ENCODE measurements at places on chromosomes 6 and 20.

- DNase-seq, result no peak
These were observed 115.9 kb upstream of the BCLAF1 start for GRCh38 chr6:136405420-136406029.

- peak; percentile 69 for DNase-seq
These were observed 757 bp downstream of the RAET1E start for GRCh38 chr6:149897015-149897697.

GRCh38 chr6:44733868-44734267 lies 346.4 kb downstream of the CDC5L start:
- no peak for DNase-seq

DNA sequence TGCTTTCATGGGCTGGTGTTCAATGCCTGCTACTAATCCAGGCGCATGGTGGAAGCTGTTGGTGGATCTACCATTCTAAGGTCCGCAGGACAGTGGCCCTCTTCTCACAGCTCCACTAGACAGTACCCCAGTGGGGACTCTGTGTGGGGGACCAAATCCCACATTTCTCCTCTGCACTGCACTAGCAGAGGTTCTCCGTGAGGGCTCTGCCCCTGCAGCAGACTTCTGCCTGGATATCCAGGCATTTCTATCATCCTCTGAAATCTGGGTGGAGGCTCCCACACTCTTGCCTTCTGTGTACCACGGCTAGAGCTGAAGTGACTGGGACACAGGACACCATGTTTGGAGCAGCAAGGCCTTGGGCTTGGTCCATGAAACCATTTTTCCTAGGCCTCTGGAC lies 134.1 kb upstream of the C6orf118 start:
- no peak for DNase-seq

DNA sequence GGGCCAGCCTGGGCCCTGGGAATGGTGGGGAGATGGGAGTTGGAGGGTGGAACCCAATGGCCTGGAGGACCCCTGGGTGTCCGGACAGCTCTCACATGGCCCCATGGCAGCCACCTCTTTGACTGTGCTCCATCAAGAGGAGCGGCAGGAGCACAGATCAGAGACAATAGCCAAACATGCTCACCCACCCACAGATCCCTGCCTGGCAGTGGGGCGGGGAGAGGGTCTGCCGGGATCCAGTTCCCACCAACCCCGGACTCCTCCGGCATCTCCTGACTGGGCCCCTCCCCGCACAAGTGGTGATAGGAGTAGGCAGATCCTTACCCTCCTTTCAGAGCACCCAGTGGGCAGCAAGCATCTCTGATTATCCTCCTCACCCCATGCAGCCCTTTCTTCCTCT lies 31.9 kb upstream of the MRPS18A start:
- peak; percentile 73 for DNase-seq

- no peak for DNase-seq
These were observed 534.8 kb downstream of the BMP2 start for GRCh38 chr20:7302250-7302649.

GRCh38 chr6:31462026-31462963 lies 35.6 kb upstream of the MICB start:
- no peak for DNase-seq

GRCh38 chr6:89501222-89501621 lies 68.3 kb downstream of the ANKRD6 start:
- DNase-seq, result no peak

GRCh38 chr6:48613231-48613949 lies 502.4 kb upstream of the PTCHD4 start:
- DNase-seq, result no peak

DNA sequence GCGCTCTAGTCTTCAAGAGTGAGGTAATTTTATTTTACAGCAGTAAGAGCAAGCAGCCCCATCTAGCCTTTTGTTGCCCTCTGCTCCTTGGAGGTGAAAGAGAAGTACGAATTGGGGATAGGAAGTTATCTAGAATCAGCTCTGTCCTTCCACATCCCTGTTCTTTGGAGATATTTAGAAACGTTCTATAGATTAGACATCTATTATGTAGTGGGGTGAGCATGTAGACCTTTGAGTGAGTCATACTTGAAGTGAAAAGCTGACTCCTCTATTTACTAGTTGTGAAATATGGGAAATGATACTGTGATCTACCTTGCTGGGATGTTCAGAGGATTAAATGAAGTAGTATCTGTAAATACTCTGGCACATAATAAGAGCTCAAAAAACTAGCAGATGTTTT lies 36.0 kb upstream of the SLC35D3 start:
- no peak for DNase-seq

- DNase-seq, result peak; percentile 57
These were observed 5.7 kb downstream of the EBF4 start for GRCh38 chr20:2698186-2698817.

GRCh38 chr20:17896771-17897369 lies 71.7 kb downstream of the SNX5 start:
- no peak for DNase-seq

DNA sequence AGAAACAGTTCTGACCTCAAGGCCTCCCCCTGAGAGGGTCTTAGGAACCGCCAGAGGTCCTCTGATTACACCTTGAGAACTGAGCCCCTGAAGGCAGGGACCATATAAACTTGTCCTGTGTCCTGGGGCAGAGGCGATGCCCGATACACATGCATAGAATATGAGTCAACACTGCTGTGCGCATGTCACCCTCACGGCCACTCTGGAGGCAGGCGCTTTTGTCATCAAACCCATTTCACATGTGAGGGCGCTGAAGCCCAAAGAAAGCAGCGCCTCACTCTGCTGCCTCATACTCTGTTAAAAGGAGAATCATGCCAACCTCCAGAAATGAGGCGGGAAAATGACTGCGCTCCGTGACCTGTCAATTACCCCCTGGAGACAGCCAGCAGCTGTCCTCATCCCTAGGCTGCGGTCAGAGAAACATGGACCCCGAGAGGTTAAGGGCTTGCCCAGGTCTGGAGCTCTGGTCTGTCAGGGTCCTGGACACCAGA lies 158.3 kb downstream of the GRM4 start:
- DNase-seq, result peak; percentile 39

- DNase-seq, result no peak
These were observed 182.6 kb downstream of the CDKAL1 start for GRCh38 chr6:20716865-20717264.

GRCh38 chr20:4885877-4886276 lies 115.4 kb downstream of the SLC23A2 start:
- DNase-seq, result no peak

DNA sequence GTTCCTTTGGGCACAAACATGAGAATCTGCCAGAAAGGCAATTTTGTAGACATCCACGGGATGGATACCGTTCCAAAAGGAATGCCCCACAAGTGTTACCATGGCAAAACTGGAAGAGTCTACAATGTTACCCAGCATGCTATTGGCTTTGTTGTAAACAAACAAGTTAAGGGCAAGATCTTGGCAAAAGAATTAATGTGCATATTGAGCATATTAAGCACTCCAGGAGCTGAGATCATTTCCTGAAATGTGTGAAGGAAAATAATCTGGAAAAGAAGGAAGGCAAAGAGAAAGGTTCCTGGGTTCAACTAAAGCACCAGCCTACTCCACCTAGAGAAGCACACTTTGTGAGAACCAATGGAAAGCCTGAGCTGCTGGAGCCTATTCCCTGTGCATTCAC lies 103.9 kb upstream of the ARG1 start:
- DNase-seq, result no peak

- DNase-seq, result peak; percentile 98
These were observed at the start of gene AGPAT1 for GRCh38 chr6:32175711-32176475. Gene AGPAT1 (minus strand): TSS chr6:32176084. CDS start chr6:32171496, 4,588 bp downstream.

DNA sequence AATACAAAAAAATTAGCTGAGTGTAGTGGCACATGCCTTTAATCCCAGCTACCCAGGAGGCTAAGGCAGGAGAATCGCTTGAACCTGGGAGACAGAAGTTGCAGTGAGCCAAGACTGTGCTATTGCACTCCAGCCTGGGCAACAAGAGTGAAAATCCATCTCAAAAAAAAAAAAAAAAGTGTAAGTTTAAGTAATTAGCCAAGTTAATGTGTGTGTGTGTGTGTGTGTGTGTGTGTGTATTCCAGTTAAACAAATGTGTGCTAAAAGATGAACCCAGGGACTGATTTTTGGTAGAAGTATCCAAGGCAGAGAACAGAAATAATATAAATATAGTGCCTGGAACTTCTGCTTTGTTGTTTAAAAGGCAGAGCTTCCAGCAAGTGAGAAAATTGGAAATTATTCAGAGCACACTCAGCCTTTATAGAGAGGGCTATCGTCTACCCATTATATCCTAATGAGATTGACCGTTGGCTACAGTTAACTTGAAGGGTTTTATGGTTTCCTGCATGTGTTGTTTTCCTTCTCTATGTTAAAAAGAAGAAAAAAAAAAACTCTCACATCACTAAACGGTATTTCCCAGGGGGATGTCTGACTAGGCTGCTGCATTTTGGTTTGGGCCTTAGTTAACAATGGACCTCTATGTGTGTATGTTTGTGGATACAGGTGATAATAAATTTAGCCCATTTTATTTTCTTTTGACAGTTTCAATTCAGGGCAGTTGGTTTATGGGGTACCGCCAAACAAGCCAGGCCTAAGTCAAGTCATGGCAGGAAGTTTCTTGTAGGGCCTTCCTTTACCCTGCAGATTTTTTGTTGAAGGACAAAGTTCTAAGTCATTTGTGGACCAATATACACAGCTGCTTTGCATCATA lies 9.8 kb downstream of the SOX4 start:
- DNase-seq, result no peak

DNA sequence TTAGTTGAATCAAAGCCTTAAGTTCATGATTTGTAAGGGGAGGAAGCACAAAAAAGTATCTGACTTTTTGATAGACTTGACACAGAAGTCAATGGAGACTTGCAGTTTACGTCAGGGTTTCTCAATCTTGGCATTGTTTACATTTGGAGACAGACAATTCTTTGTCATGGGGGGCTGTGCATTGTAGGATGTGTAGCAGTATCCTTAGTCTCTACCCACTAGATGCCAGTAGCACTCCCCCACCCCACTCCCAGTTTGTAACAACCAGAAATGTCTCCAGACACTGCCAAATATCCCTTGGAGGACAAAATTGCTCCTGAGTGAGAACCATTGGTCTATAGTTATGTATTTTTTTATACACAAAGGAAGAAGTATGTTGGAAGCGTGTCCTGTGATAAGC lies 434.1 kb downstream of the RFPL4B start:
- no peak for DNase-seq

DNA sequence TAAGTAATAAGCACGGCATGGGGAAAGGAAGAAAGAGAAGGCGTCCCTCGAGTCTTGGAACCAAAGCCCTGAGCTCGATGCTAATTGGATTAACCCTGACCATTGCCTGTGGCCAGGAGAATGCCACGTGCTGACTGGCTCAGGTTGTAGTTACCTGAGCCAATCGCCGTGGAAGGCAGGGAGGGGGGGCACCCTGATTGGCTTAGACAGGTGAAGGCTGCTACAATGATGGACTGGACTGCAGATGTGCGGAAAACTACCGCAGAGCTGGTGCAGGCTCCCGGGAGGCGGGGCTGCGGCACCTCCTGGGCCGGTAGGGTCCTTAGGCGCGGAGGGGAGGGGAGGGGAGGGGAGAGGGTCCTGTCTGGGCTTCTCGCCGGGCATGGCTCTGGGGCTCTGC lies 121.3 kb downstream of the TFAP2C start:
- no peak for DNase-seq

DNA sequence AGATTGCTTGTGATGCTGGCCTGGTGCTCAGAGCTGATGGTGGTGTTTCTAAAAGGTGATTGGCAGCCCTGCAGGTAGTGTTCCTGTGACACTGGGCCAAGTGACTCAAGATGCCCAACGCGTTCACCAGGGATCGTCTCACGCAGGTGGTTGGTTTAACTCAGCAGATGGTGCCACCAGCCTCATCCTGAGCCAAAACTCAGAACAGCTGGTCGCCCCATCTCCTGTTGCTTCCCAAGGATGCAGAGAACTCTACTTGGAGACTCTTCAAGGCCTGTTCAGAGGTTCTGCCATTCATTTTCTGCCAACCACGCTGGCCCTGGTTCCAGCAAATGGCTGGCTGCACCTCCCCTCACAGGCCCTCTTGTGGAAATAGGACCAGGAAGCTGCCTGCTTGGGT lies 394.4 kb downstream of the CDH26 start:
- no peak for DNase-seq

GRCh38 chr6:55875400-55875799 lies at the start of gene BMP5:
Gene BMP5 (minus strand): TSS chr6:55875590. CDS start chr6:55874865, 725 bp downstream.
- no peak for DNase-seq

DNA sequence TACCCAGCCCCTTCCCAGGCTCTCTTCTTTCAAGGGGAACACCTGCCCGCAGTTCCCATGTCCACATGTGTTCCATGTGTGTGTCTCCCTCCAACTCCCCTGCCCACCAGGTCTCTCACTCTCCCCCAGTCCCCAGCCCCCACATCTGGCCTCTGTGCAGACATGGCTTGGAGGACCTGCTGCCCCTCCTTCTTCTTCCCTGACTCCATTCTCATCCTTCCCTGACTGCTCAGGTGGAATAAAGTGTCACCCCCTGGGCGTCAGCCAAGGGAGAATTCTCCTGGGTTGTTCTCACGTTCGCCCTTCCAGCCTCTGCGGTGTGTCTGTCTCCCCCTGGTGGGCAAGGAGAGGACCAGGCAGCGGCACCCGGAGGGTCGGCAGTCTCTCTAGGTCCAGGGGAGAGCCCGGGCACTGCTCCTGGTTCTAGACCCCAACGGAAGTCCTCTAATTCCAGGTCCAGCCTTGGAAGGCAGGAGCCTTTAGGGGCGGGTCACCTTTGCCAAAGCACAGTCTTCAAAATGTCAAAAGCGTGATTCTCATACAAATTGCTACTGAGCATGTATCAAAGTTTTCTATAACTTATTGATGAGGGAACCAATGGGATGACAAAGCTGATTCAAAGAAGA lies 50.5 kb downstream of the EBF4 start:
- peak; percentile 86 for DNase-seq

- no peak for DNase-seq
These were observed 102.0 kb downstream of the POPDC3 start for GRCh38 chr6:105077596-105078385.

DNA sequence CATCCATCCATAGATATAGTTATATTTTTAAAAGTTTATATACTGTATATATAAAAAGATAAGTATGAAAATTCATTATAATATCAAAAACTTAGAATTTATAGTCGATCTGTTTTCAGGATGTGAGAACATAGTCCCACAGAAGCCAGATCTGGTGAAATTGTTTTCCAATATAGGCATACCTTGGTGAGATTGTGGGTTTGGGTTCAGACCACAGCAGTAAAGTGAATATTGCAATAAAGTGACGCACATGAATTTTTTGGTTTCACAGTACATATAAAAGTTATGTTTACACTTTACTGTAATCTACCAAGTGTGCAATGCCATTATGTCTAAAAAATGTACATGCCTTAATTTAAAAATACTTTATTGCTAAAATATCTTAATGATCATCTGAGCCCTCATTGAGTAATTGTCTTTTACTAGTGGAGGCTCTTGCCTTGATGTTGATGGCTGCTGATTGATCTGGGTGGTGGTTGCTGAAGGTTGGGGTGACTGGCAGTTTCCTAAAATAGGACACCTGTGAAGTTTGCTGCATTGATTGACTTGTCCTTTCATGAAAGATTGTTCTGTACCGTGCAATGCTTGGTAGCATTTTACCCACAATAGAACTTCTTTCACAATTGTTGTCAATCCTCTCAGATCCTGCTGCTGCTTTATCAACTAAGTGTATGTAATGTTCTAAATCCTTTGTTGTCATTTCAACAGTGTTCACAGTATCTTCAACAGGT lies 29.8 kb downstream of the AIG1 start:
- DNase-seq, result no peak

Data from spleen (tissue), 13 donors.